GM12864 (cell line): ENCODE measurements at places on chromosomes 5 and 9.

GRCh38 chr5:103473725-103474124 lies 88.9 kb downstream of the NUDT12 start:
- DNase-seq: no peak

DNA sequence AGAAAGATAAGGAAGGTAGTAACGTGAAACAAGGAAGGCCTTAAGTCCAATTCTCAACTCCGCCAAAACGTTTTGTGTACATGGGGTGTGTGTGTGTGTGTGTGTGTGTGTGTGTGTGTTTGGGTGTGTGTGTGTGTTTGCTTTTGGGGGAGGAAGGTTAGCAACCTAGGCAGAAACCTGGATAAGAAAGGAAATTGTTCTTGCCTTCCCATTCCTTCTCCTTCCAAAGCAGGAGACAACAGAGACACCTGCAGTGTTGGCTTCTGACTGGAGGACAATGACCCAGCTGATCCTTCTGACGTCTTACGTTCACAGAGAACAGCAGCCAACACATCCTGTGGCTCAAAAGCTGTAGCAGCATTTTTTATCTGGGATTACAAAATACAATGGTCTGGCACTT lies 4.1 kb upstream of the CCNG1 start:
- no peak for DNase-seq

DNA sequence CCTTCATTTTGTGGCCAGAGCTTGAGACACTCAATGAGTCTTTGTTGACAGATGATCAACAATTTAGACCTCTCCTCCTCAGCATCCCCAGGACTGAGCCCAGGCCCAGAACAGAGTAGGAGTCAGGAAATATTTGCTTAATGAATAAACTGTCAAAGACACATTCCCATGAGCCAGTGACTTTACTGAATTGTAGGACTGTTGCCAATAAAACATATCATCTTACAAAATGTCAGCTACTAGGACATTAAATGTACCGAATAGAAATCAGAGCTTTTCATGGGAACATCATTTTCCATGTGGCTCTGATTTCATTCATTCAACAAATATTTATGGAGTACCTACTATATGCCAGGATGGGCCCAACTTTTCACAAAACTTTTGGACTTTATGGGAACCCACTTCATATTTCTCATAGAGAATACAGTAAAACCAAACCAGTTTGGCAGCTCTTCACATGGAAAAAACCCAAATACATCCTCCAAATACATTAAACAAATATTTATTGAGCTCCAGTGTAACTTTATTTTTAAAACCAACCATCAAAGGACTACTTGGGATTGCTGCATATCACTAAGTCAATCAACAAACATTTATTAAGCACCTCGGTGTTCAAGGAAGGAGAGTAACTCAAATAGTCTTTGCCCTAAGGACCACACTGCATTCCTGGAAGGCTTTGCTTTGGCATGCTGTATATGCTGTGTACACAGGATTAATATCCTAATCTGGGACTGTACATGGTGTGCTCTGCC lies 11.4 kb downstream of the VDAC1 start:
- no peak for DNase-seq

DNA sequence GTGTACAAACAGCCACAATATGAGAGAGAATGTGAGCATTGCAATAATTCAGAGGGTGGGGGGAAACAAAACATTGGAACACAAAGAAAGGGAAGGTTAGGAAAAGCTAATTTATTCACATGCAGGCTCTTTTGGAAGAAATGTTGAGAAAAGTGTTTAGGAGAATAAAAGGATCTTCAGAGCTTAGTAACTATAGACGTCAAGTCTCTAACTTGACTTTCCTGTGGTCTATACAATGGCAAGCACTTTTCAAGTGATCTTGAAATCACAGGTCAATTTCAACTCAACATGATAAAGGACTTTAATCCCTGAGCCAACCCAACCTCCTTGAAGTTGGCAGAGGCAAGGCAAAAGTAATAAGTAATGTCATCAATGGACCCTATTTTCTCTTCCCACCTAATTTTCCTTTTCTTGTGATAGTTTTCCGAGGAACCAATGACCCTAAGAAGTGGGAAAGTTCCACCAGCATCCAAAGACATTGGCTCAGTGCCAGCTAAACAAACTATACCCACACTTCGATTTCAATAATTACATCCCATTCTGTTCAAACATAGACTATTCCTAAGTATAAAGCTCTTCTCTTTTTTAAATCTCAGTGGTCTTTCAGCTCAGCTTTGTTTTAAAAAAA lies 23.7 kb downstream of the RFK start:
- DNase-seq: no peak

DNA sequence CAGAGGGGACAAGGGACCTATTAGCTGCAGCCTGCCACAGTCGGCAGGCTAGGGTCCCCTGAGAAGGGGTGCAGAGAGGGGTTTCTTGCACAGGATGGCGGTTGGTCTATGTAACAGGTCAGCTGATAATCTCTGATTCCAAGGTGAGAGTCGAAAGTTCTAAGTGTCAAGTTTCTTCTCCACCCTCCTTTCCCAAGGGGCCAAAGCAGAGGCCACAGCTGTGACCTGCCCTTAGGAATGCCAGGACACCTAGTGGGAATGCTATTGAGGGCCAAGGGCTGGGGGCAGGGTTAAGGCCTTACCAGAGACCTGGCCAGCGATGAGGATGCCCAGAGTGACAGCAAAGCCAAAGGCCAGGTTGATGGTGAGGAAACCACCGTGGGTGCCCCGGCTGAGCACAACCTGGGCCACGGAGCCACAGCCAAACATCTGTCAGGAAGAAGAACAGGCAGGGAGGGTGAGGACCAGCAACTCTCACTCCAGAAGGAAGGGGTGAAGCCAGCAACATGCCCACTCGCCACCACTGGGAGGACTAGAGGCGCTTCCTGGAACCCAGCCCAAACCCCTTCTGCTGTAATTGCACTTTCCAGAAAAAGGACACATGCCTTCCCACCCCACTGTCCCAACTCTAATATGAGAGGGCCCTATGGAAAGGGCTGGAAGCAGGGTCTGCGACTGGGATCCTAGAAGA lies 3.8 kb downstream of the AQP3 start:
- no peak for DNase-seq

DNA sequence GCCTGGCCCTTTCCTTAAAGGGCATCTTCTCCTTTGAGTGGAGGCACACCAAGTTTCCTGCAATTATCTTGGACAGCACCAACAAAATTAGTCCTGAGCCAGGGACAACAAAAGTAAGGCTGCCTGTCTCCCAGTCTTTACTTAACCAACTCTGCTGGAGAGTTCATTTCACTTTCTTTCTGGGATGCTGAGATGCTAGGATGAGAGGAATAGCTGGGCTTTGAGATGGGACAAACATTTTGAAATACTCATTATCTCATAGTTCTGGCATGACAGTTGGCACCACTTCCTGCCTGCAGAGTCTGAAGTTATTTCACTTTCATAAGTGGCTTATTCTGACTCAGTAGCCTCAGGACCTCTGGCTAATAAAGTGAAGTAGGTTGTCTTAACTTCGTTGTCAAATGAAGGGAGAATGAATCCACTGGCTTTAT lies 157.0 kb downstream of the C9orf152 start:
- peak; percentile 56 for DNase-seq

DNA sequence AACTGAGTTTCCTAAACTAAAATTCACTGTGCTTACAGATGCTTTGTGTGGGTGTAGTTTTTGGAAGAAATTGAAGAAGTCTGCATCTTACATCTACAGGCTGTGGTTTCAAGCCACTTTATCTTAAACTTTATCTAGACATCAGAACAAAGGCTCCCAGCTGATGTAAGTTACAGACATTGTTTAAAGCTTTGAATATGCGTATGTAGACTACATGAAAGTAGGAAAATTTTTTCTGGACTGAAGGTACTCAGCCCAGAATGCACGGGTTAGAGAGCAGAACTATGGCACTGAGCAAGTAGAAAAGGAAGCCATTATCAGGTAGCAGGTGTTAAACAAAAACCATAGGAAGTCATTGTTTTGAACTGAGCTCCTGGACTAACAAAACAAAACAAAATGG lies 185.4 kb downstream of the TTC39B start:
- no peak for DNase-seq

GRCh38 chr5:80960531-80961375 lies 590 bp downstream of the RASGRF2 start:
- no peak for DNase-seq

DNA sequence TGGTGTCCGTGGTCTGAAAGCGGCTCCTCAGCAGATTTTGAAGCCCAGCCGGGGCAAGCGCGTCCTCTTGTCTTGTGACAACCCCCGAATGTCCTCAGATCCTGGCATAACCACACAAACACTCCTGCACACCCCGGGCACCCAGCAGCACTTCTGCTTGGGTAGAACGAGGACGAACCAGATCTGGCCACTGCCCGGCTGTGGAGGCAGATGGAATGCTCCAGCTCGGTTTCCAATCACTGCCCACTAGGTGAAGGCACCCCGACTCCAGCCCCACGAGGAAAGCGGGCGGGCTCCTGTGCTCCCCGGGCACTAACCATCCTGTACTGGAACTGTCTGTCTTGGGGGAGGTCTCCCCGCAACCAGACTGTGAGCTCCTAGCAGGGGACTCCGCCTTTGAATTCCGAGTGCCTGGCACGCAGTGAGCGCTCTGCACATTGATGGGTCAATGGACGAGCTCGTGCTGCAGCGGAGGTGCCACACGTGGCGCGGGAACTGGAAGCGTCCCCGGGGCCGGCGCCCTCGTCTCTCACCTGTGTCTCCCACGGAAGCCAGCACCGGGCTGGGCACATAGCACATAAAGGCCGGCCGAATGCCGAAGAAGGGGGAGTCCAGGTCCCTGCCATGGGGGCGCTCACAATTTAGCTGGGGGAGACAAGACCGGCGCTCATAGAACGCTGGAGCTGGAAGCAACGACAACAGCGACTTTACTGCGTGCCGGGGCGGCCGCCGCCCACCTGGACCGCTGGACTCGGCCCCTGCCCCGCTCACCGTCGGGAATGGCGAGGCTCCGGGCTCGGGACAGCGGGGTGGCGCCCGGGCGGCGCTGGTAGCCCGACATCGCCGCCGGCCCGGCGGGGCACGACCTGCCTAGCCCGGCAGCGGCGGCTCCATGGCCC lies 608 bp downstream of the ENTR1 start:
- no peak for DNase-seq

GRCh38 chr9:72294936-72295335 lies 70.1 kb downstream of the ZFAND5 start:
- no peak for DNase-seq

- DNase-seq: no peak
Measured at GRCh38 chr5:142446131-142446959, 121.5 kb upstream of the SPRY4 start.

DNA sequence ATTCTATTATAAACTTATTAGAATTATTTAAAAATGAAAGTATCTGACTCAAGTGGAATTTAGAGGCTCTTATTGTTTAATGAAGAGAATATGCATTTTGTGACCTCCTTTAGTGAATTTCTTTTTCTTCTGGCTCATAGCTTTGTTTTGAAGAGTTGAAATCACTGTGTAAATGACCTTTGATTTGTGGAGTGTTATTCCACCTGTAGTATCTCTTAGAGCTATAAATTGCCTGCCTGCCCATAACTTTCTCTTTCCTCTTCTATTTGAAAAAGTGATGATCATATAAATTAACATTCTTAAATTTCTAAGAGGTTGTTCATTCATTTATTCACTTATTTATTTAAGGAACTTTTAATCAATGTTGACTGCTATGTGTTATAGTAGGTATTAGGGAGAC lies 16.1 kb downstream of the CSNK1G3 start:
- DNase-seq: no peak

DNA sequence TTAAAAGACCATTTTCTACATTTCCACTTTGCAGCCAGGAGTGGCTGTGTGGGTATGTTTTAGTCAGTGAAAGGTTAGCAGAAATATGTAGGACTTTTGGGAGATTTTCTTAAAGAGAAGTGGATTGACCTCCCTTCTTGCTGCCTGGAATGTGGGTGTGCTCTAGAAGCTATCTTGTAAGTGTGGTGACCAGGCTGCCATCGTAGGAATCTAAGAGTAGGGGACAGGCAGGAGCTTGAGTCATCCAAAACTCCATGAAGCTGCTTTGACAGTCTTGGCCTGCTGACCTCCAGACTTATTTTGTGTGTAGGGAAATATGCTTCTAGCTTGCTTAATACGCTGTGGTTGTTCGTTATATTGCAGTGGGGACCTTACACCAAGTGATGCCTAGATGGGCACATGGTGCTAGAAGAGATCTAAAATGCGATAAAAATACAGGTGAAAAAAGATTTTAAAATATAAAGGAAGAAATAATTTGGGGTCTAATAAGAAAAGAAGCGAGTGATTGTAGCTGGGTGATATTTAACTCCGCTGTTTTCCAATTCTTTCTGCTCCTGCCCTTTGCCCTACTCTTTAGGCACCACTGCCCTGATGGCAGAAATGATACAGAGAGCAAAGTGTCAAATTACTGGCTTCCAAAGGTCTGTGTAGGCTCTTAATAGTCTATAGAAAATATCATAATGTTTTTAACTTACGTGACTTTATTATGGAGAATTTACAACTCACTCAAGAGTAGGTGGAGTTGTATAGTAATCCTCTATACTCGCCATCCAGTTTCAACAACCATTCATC lies 298.2 kb upstream of the ZNF608 start:
- DNase-seq: no peak

DNA sequence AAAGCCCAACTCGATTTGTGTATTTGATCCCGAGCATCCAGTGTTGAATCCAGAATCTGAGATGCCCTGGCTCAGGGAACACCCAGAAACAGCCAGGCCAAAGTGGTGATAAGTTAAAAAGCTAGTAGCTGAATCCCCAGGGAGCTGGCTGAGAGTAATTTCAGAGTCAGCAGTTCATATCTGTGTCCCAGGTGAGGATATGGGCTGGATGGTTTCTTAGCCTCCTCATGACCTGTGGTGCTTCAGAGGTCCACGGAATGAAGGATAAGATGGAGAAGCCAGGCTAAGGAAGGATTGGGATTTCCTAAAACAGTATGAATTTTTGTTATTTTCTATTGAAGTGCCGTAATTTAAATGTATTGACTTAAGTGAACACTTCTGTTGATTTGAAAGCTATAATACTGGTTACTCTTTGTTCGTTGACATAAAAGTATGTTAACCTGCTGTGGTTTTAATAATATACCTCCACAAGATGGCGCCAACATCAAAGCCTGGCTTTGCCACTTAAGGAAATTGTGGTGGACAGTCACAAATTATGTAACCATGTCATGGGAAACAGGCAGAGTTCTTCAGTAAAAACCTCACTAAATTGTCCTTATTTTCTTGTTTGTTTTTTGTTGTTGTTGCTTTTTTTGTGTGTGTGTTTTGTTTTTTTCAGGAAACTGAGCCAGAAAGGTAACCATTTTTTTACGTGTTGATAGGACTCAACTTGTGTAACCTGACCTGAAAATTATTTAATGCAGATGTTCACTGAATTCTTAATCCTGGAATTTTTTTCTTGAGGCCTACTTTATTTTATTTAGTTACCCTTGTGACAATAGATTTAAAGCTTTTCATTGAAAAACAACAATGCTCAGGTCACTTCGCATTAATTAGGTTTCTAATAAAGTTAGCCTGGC lies 11.4 kb downstream of the MTAP start:
- DNase-seq: peak; percentile 67

GRCh38 chr9:116144555-116144954 lies 9.0 kb upstream of the PAPPA start:
- DNase-seq: no peak

DNA sequence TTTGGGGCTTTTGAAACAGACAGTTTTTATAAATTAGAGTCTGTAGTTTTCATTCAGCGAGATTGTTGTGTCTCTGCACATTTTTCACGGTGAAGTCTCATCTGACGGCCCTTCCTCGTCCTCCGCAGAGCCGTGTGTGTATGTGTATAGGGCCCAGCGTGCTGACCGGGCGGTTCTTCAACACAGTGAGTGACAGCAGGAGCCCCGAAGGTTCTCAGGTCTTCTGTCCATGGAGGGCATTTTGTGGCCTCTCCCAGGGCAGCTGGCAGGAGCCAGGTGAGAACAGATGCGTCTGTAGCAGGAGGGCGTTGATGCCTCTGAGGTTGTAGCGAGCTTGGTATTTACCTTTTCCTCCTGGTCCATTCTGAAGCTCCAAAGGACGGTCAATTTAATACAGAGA lies 116.0 kb upstream of the LPCAT1 start:
- DNase-seq: no peak
